ENCODE measurements at places on chromosomes 1 and 21.

- no peaks in the 10 kb centered on the region for H3K36me3 ChIP-seq
- no peak overlapping the region for H3K27ac ChIP-seq
- no peak for DNase-seq
- peaks cover 4% of the 10 kb centered on the region for H3K27me3 ChIP-seq
- H3K4me3 ChIP-seq: no peak overlapping the region
Measured at GRCh38 chr1:165254376-165254775, 102.1 kb downstream of the LMX1A start.

GRCh38 chr1:41038110-41038509 is 16.6 kb upstream of the SLFNL1 start:
- no peak for DNase-seq
- H3K27ac ChIP-seq: no peak overlapping the region
- no peak overlapping the region for H3K4me3 ChIP-seq
- peaks cover 28% of the 10 kb centered on the region for H3K36me3 ChIP-seq
- no peaks in the 10 kb centered on the region for H3K27me3 ChIP-seq

DNA sequence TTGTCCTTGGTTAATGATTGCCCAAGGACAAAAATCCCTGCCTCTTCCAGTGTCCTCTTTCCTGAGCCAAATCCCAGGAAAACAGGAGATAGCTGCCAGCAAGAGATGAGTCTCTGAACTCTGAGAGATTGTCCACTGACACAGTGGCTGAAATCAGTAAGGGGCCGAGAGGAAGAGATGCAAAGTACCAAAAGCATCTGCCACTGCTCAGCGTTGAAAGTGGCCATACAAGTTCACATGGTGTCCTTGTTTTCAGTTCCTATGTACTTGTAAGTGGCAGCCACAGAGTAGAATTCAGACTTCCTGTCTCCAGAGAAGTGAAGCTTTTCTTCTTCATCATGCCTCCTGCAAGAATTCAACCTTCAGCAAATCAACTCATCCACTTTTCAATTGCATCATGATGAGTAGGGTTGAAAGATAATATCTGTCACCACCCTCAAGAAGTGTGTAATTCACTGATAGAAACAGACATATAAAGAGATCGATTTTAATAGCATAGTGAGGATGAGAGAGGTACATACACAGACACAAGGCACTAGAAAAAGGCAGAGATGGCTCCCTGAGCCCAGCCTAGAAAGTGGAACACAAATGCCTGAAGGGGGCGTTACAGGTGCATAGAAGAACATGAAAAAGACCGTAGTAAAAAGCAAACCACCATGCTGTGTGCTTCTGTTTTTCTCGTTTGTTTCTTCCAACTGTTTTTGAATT is 185.8 kb downstream of the MRPL39 start:
- no peak for DNase-seq
- no peaks in the 10 kb centered on the region for H3K4me1 ChIP-seq
- no peaks in the 10 kb centered on the region for H3K36me3 ChIP-seq

GRCh38 chr1:100995198-100995988 is 30.2 kb downstream of the DPH5 start:
- peak; percentile 95 for DNase-seq
- peaks cover 5% of the 10 kb centered on the region for H3K36me3 ChIP-seq
- H3K4me1 ChIP-seq: peaks cover 43% of the 10 kb centered on the region
- peak overlapping the region; percentile 21 for H3K27ac ChIP-seq

DNA sequence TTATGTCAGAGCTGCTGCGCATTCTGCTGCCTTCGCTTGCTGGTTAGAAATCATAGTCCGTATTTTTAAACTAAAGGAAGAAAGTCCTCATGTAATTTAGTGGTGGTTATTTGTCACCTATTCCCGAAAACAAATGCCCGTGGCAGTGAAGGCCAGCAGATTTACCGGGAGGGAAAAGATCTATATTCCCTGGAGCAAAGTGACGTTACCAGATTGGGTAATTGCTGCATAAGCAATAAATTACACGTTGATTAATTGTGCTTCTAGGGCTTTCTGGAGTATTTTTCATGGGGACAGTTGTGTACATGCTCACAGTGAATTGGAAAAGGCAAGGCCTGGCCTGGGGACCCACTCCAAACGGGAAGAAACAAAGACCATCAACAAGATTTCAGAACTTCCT is 298.7 kb downstream of the NPHP4 start:
- H3K36me3 ChIP-seq: no peaks in the 10 kb centered on the region
- peaks cover 5% of the 10 kb centered on the region for H3K27me3 ChIP-seq
- DNase-seq: no peak
- no peak overlapping the region for H3K4me3 ChIP-seq

DNA sequence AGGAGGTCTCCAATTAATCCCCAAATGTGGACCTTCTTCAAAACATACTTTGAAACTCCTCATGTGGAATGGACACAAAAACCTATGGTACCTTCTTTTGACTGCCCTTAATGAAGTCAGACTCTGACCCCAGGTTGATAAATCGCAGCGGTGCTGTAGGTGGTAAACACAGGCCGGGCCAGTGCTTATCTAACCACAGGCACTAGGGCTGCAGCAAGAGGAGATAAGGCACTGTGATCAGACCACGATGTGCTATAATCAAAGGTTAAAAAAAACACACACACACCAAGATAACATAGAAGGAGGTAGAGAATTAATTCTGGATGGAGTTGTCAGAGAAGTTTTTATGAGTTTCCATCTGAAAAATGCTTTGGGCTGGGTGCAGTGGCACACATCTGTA is 52.3 kb upstream of the SIPA1L2 start:
- no peaks in the 10 kb centered on the region for H3K27me3 ChIP-seq
- peaks cover 5% of the 10 kb centered on the region for H3K4me1 ChIP-seq
- H3K36me3 ChIP-seq: no peaks in the 10 kb centered on the region
- H3K4me3 ChIP-seq: no peak overlapping the region
- no peak for DNase-seq
- no peak overlapping the region for H3K27ac ChIP-seq

- no peaks in the 10 kb centered on the region for H3K27me3 ChIP-seq
- no peak overlapping the region for H3K27ac ChIP-seq
- no peak for DNase-seq
- no peak overlapping the region for H3K4me3 ChIP-seq
Measured at GRCh38 chr1:120133228-120133927, 42.9 kb downstream of the SEC22B start.

DNA sequence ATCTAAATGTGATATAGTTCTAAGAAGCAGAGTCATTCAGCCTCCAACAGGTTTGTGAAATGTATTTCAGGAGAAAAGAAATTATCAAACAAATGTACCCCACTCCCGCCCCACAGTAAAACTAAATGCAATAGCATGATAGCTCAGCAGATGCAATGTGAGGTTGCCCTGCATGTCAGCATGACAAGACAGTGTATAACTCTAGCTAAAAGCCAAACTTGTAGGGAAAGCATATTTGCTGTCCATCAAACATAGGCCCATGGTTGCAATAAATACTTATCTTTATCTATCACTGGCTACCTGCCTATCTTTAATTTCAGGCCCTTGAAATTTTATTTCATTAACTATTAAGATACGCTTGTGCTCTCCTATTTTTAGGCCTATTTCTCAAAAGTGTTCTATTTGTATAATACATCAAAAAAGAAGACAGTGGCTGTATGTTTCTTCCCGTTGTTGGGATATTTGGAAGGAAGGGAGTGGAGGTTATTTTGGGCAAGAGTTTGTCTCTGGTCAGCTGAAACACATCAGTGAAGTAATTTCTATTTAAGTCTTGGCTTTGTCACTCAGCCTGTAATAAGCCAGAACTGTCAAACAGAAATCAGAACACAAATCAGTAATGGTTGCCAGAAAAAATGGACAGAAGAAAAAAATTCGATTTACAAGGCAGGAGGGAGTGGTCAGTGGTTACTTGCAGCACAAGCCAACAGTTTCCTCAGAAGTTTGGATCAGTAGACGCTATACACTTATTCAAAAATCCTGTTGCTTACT is 307.4 kb upstream of the ADGRL2 start:
- no peaks in the 10 kb centered on the region for H3K27me3 ChIP-seq
- no peak for DNase-seq
- H3K4me3 ChIP-seq: no peak overlapping the region

DNA sequence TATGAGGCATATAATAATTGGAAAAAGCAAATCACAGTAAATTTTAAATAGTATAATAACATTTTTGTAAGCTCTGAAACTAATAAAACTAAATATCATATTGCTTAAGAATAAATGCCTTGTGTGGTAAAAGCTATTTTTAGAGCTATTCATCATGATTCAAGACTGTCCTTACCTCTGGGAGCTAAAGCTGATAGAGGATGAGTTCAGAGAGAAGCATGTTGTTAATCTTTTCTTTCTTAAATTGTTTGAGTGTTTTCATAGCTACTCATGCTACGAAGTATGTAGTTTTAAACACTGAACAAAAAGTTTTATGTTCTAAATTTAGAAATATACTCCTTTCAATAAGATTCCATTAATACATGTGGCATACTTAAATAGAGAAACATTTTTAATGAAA is 30.5 kb downstream of the IFI16 start:
- H3K4me3 ChIP-seq: no peak overlapping the region
- H3K4me1 ChIP-seq: no peaks in the 10 kb centered on the region
- no peak overlapping the region for H3K27ac ChIP-seq
- no peaks in the 10 kb centered on the region for H3K27me3 ChIP-seq
- no peak for DNase-seq

DNA sequence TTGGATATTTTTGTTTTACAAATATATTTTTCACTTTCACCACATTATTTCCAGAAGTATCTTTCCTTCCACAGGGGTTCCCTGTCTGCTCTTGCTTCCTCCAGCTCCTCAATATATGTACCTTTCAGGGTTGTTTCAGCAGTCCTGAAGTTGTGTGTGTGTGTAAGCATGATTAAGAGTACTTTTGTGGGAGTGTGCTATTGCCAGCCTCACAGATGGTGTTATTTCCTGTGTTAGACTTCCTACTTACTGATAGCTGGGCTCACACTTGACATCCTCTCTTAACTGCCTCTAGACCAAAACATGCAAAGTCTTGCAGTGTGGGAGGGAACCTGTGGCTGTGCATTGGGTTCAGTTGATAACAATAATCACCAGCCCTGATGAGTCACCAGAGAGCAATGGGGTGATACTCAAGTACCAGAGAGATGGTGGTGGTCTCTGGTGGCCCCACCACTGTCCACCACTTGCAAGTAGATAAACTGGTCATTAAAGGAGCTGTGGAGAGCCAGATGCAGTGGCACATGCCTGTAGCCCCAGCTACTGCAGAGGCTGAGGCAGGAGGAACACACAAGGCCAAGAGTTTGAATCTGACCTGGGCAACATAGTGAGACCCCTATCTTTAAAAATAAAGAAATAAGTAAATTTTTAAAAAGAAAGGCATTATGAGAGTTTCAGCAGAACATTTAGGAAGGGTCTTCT is 126.7 kb downstream of the NR5A2 start:
- peak; percentile 52 for DNase-seq
- H3K36me3 ChIP-seq: no peaks in the 10 kb centered on the region
- no peak overlapping the region for H3K4me3 ChIP-seq
- H3K4me1 ChIP-seq: peaks cover 4% of the 10 kb centered on the region
- H3K27me3 ChIP-seq: no peaks in the 10 kb centered on the region
- peak overlapping the region; percentile 15 for H3K27ac ChIP-seq

- no peaks in the 10 kb centered on the region for H3K36me3 ChIP-seq
- DNase-seq: no peak
- H3K4me3 ChIP-seq: no peak overlapping the region
- no peak overlapping the region for H3K27ac ChIP-seq
- H3K4me1 ChIP-seq: no peaks in the 10 kb centered on the region
Measured at GRCh38 chr1:30395631-30396030, 327.8 kb downstream of the MATN1 start.

DNA sequence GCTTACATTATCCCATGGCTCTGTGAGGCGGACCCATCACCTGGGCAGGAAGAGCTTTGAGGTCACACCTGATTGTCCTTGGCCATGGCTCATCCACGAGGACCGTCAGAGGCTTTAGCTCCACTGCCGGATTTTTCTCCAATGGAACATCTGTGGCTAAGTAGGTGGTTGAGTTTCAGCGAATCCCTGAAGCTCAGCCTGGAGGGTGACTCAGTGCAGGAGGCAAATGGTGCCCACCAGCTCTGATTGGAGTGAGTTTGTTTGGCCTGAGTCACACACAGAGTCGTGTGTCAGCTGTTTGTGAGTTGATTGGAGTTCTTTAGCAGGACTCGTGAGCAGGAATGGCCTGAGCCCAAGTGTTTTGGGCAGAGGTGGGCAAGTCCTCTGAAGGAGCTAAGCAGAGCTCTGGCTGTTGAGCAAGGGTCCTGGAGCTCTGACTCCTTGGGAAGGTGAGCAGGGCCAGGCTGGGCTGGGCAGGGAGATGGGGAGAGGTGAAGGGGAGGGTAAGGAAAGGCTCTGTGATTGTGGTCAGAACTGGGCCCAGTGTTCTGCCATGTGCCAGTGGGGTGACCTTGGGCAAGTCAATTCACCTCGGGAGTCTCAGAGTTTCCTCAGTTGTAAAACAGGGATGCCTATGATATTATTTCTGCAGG is 2.0 kb downstream of the SLC6A17 start:
- H3K27ac ChIP-seq: no peak overlapping the region
- no peak for DNase-seq
- H3K4me3 ChIP-seq: no peak overlapping the region
- H3K36me3 ChIP-seq: no peaks in the 10 kb centered on the region

DNA sequence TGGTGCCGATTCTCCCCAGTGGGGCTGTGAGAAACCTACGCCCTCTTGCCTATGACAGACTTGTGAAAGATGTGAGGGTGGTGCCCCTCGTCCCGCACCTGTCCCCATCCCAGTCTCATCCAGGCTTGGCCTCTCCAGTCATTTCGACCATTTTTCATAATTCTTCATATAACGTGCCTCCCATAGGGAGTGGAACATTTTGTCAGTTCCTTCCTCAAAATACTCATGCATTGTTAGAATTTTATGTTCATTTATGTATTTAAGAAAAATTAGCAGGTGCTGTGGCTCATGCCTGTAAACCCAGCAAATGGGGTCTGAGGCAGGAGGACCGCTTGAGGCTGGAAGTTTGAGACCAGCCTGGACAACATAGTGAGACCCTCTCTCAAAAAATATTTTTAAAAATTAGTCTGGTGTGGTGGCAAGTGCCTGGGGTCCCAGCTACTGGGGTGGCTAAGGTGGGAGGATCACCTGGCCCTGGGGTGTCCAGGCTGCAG is 19.7 kb upstream of the SMPDL3B start:
- no peak overlapping the region for H3K27ac ChIP-seq
- peaks cover 4% of the 10 kb centered on the region for H3K4me1 ChIP-seq
- no peaks in the 10 kb centered on the region for H3K27me3 ChIP-seq
- no peak for DNase-seq
- H3K4me3 ChIP-seq: no peak overlapping the region

- H3K27me3 ChIP-seq: no peaks in the 10 kb centered on the region
- no peak for DNase-seq
- no peaks in the 10 kb centered on the region for H3K4me1 ChIP-seq
- H3K4me3 ChIP-seq: no peak overlapping the region
- no peak overlapping the region for H3K27ac ChIP-seq
Measured at GRCh38 chr1:3251099-3251806, 182.2 kb downstream of the PRDM16 start.

GRCh38 chr1:8171751-8172464 is 145.8 kb upstream of the ERRFI1 start:
- no peak overlapping the region for H3K27ac ChIP-seq
- H3K27me3 ChIP-seq: no peaks in the 10 kb centered on the region
- no peak for DNase-seq
- H3K4me3 ChIP-seq: no peak overlapping the region
- H3K4me1 ChIP-seq: peaks cover 14% of the 10 kb centered on the region
- H3K36me3 ChIP-seq: no peaks in the 10 kb centered on the region

Measured in lung (tissue), 17 donors.